ENCODE measurements at places on chromosomes 2 and 18. TPM values are rescaled to one million over a fixed set of nuclear protein-coding genes. Genes with fewer than 3 reads are reported as not detected.

The ANKRD23 gene
- total RNA-seq = 20.8 TPM

The IGFBP5 gene
- 150 TPM for total RNA-seq

The ZSWIM2 gene
- not detected for total RNA-seq

The IL1F10 gene
- total RNA-seq = not detected

The ERMN gene
- total RNA-seq = not detected

The DSEL gene
- 2.3 TPM for total RNA-seq

The UGT1A3 gene
- total RNA-seq = not detected

The FNDC4 gene
- total RNA-seq = 4.0 TPM

The BOLL gene
- 0.12 TPM for total RNA-seq

All from heart right ventricle (tissue), 16 donors.